ENCODE measurements at places on chromosomes 5 and 9.

DNA sequence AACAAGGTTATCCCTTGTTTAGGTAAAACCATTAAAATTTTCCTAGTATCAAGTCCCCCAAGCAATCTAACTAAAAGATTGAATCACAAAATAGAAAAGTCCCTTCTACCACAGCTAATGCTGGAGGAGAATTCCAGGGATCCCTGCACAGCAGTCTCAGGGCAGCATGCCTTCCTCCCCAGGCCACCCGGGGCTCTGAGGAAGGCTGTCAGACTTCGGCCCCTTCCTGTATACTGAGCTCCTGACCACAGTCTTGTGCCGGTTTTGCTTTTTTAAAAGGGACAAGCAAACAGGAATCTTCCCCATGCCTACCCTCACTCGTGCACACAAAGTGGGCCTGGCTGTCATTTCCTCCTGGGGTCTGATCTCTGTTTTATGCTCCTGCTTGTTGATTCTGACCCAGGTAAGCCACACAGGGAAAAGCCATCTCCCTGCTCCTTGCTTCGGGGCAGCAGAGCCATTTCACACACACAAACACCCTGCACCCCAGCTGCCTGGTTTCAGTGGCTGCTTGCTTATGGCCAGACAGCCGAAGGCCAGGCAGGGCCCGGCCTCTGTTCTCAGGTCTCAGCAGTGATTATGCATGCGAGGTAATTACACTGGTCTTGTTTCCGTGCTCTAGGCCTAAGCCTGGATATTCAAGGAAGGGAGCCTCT, 211.9 kb downstream of the NXNL2 start:
- no peak for DNase-seq

DNA sequence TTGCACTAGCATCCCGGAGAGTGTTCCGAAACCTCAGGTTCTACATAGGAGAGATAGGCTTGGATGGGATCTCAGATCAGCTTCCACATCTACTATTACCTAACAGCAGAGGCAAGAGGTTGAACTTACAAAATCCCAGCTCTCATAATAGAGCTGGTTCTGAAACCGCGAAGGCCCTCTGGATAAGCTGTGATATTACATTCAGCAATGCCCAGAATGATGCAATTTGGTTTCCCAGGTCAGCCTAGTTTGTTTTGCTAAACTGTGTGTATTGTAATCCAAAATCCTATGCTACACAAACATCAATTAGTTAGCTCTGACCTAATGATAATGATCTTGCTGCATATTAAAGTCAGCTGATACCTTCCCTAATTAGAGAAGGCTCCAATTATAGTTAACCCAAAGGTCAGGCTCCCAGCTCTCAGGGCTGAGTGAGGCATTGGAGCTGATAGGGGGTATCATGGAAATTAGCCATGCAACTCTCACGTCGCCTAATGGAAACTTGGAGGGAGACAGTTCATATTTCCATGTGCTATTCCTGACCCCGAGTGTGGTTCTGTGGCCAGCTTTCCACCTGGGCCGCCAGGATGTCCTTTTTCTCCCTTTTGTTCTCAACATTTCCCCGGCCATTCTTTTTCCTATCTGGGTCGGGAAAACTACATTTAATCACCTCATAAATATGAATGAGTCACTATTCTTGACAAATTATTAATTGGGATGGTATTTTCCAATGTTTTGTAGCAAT, 278.4 kb upstream of the IRX1 start:
- no peak for DNase-seq

- no peak for DNase-seq
Measured at GRCh38 chr5:178991190-178992145, 3.7 kb downstream of the GRM6 start.

DNA sequence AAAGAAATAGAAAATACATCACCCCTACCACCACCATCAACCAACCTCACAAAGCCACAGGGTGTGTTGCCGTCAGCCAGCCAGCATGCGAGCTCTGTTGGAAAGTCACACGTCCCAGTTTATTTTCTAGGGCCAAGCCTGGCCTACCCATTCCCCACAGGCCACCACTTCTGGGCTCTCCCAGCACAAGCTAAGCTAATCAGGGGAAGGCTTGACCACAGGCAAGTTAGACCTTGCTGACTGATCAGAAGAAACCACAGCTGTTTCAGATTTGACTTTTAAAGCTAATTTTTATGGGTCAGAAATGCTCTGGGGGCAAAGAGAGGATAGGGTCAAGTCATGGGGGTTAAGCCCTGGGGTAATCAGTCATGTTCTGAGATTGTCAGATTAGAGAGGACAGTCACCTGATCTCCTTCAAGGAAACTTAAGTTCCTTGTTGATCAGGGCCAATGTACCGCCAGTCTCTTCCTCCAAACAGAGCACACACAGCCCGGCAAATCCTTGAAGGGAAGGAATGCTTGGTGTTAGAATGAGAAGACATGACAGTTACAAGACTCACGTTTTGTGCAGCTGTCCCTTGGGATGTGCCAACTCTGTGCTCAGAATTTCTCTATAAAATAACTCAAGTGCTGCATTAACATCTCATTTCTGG, 7.6 kb downstream of the SHB start:
- DNase-seq = no peak

GRCh38 chr9:86135371-86135770, 36.0 kb upstream of the GOLM1 start:
- DNase-seq = no peak

- DNase-seq = peak; percentile 72
Measured at GRCh38 chr9:134396825-134397224, 70.6 kb downstream of the RXRA start.

GRCh38 chr9:87713278-87713987, 12.5 kb upstream of the CTSL start:
- DNase-seq = peak; percentile 93

DNA sequence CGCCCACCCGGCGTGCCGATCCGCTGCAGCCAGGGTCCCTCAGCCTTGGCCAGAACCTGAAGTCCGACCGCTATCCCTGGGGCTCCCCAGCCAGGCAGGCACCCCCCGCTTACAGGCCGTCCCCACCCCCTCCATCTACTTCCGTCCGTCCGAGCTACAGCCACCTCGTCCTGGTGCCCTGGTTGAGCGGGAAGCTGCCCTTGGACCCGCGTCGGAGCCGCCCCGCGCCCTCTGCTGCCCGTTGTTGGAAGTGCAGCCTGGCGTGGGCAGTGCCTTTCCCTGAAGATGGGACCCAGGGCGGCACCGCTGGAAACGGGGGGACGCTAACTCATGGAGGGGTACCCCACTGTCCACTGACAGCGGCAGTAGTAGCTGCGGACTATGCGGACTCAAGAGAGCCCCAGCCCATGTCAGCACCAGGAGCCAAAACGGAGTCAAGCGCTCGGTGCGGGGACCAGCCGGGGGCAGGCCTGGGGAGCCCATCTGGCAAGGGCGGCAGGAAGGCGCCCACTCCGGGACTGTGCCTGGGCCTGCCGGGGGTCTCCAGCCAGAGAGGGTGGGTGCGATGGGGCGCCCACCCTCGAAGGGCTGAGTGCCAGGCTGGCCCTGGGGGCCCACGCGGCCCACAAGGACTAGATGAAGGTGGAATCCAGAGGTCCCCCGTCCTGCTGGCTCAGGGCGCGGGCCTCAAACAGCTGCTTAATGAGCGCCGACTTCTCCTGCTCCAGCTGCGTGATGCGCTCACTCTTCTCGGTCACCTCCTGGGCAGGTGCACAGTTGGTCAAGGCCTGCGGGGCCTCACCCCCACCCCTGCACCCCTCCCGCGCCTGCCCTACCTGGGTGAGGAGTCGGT, 6.1 kb downstream of the SAPCD2 start:
- DNase-seq = peak; percentile 91

DNA sequence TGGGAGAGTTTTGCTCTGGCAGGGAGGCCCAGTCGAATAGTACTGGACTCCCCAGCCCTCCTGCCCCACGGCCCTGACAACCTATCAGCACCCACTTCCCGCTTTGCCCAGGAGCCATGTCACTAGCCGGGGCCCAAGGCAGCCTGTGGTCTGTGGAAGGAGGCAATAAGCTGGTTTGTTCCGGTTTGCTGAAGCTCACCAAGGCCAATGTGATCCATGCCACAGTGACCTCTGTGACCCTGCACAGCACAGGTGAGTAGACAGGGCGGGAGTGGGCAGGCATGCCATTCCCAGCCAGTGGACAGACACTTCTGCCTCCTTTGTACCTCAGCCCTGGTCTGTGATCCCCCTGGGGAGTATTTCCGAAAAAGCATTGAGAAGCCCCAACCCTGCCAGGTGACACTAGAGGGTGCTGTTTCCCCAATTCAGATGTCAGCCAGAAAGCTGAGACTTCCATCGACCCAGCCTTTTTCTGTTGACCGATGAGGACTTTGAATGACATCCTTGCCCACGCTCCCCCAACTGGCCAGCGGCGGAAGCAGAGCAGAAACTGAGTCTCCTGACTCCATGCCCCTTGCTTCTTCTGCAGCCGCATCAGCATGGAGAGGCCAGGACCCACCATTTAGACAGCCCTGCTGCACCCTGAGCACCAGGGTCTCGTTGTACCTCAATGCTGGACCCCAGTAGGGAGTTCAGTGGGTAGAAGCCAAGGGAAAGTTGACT, 9.6 kb downstream of the PCYOX1L start:
- peak; percentile 76 for DNase-seq

- DNase-seq = no peak
Measured at GRCh38 chr9:123380852-123381705, 25.1 kb downstream of the CRB2 start.

GRCh38 chr5:113531481-113532159, 18.1 kb downstream of the YTHDC2 start:
- DNase-seq = no peak

GRCh38 chr9:37392272-37392671, 30.2 kb upstream of the GRHPR start:
- DNase-seq = no peak

DNA sequence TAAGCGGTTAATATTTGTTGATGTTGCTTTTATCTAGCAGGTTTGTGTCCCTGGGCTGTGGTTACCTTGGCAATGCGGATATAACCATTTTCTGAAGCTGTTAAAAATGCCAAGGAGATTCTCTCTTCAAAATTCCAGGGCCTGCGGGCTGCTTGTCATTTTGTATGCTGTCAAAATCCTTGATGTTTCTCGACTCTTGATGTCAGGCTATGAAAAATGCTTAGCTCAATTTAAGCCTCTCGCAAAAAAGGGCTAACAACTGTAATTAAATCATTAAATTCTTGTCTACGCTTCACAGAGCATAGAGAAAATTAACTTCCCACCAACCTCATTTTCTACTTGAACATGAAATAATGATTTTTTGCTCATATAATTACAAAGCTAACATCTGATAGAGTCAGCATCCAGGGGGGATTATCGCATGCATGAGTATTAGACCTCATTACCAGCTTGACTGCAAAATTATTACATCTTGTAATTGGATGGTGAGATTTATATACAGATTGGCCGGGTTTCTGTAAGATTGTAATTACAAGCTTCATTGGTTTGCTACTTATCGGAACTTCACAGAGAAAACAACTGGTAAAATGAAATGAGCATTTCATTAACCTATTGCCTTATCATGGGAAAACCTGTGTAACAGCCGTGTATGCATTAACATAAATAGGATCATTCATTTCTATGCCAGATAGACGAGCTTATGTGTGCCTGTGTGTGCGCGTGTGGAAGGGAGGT, 83.1 kb upstream of the IRX1 start:
- DNase-seq = no peak

GRCh38 chr5:53490747-53491146, 10.3 kb downstream of the FST start:
- no peak for DNase-seq

DNA sequence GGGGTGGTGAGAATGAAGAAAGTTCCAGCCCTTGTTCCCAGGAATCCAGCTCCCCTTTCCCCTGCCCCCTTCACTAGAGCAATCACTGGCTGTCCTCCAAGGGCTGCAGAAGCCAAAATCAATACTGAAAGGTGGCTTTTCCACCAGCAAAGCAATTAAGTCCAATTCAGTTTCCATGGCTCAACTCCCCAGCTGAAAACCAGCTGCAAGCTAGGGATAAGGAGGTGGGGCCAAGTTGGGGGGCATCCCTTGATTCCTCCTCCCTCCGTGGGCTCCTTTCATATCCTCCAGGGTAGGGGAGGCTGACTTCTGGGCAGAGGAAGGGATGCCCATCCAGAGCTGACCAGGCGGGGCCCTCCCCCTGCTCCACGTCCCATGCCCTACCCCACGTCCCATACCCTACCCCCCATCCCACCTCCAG, 22.7 kb downstream of the CAMK2A start:
- no peak for DNase-seq

DNA sequence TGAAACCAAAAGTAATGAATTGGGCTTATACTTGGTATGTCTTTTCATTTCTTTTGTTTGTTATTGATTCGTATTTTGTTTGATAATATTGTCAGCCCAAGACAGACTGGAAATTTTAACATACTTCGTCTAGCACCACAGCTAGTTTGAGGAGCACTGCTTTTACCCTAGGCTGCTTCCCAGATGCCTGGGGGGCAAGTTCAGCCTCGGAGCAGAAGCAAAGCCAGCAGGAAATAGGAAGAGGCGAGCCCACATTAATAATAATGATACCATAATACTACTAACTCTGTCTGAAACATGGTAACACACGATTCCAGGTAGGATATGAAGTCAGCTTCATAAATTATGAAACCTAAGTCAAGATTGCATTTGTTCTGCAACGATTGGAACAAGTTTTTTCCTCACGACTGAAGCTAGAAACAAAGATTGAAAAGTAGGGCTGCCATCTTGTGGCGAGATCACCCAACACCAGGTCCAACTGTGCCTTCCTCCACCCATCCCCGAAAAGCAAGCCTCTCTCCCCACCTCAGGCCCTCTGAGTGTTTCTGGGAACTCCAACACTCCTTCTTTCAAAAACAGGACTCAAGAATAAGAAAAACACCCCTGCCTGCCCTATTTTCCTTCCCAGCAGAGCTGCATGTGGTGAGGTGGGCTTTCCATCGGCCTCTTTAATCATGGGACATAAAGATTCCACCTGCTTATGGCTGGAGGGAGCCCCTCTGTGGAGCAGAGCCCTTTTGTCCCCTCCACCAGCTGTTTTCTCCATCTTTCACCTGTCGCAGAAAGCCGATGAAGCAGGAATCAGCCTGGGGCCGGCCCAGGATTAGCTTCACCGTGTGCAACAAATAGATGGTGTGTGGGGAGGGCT, 236.4 kb downstream of the CAAP1 start:
- DNase-seq = no peak

GRCh38 chr5:28249771-28250415, 1211.5 kb upstream of the CDH9 start:
- no peak for DNase-seq
